IMR-90 (cell line): ENCODE measurements at places on chromosomes 1 and 21.

- peak; percentile 27 for DNase-seq
Observed at GRCh38 chr1:178938959-178939317, 68.1 kb upstream of the ANGPTL1 start.

- DNase-seq = peak; percentile 66
Observed at GRCh38 chr1:241600496-241600901, 39.7 kb downstream of the CHML start.

DNA sequence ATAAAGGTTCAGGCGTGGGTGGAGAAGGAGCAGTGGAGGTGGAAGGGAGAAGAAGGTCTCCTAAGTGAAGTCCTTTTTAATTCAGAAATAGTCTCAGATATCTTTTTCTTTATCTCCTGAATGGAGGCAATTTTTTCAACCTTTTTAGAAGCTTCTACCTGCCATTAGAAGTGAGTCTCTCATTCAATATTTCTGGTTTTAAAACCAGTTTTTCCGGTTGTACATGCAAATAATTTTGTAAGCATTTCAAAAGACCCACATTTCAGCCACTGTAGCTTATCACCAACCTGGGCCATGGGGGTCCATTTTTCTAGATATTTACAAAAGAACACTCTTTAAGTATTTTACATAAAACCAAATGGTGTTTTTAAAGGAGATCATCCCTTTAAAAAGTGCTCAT is 1280.2 kb downstream of the NCAM2 start:
- no peak for DNase-seq

DNA sequence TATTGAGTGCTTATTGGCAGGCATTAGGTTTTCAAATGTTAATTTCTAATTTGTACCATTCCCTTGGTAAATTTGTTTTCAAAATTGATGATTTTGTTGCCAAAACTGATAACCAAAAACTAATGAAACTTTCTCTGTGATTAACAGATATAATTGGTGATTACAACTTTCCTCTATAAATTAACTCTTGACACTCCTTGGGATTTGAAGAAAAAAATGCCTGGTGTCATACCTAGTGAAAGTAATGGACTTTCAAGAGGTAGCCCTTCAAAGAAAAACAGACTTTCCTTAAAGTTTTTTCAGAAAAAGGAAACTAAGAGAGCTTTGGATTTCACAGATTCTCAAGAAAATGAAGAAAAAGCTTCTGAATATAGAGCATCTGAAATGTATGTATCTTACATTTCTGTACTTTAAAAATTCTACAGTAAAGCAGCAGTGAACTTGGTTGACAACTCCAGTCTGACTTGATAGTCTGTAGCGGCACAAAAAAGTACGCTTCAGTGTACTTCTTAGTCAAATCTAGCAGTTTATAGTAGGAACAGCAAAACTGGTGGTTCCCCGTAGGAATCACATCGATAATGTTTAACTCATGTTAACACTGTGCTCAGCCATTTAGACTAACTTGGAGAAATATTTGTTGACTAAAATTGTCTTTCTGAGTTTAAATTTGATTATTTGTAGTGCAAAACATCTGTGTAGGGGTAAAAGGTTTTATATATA is 3.0 kb downstream of the USP1 start:
- DNase-seq = peak; percentile 30

DNA sequence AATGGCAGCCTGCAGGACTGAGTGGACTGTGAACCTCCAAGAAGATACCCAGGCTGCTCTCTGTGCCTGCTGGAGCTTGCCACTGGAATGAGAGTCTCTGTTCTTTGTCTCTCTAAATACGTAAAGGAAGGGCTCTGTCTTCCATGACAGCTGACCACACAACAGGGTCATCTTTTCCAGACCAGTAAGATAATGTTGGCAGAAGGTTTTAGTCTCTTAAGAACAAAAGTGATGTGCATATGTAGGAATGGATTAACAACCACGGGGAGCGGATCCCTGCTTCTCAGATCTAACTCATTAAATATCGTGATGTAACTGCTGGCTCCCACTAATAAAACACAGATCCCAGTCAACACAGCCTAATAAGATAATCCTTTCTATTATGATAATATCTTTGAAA is 67.5 kb downstream of the MAP10 start:
- DNase-seq = no peak

DNA sequence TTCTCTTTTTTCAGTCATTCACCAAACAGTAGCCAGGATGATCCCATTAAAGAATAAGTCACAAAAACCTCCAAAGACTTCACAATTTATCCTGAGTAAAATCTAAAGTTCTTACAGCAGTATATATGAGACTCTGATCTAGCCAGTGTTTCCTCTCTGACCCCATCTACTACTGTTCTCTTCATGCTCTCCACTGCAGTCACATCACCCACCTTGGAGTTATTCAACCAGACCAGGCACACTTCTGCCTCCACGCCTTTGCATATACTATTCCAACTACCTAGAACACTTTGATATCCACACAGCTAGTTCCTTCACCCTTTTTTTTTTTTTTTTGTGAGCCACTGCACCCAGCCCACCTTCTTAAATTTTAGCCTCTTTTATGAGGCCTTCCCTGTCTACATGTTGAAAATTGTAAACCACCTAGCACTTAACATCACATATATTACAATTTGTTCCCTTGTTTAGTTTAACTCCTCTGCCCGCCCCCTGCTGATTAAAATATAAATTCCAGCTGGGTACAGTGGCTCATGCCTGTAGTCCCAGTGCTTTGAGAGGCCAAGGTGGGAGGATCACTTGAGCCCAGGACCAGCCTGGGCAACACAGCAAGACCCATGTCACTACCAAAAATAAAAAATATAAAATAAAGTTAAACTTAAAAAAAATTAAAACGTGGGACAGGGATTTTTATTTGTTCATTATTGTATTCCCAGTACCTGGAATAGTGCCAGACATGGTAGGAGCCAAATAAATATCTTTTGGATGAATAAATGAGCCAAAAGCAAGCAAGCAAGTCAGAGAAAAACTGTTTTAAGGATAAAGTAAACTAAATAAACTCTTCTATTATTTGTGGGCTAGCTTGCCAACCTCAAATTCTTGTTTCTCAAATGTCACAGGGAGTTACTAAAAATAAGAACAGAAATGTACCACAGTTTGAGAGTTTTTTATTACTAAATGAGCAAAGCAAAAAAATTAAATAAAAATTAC is 35.2 kb upstream of the MUTYH start:
- DNase-seq = no peak

- no peak for DNase-seq
Observed at GRCh38 chr1:68217060-68217554, 15.2 kb downstream of the WLS start.

DNA sequence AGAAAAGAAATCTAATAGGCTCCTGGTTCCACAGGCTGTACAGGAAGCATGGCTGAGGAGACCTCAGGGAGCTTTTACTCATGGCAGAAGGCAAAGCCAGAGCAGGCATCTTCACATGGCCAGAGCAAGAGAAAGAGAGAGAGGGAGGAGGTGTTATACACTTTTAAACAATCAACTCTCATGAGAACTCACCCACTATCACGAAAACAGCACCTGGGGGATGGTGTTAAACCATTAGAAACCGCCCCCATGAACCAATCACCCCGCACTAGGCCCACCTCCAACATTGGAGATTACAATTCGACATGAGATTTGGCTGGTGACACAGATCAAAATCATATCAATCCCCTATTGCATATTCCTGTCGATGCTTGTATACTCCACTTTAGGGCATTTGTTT is 93.5 kb downstream of the MRPL39 start:
- no peak for DNase-seq

DNA sequence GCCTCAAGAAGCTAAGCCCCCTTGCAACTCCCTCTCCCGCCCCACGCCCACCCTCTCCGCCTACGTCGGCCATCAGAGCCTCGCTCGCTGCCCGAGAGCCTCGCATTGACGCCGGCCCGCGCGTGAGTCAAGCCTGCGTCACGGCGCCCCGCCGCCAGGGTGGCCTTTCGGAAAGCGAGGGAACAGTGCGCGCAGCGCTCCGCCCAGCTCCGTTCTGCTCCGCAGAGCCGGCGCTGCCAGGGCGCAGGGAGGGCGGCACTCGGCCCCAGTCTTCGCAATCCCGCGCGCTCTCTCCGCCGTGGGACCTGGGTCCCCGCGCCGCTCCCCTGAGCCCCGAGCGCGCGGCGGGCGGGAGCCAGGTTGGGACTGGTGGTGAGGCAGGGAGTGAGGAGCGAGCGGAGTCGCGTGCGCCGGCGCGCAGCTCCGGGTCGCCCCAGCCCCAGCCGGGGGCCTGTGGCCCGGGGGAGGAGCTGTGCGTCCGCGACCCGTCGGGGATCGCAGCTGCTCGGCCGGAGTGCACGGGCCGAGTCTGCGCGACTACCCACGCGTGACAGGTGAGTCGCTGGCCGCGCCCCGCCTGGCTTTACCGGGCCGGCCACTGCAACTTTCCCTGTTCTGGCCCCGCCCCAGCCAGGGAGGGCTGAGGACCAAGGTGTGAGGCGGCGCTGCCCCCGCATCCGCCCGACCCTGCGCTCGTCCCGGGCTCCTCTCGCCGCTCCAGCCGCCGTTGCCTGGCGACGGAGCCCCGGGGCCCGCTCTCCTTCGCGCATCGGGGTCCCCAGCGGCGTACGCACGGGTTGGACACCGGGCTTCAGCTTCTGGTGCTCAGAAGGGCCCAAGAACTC is at the start of gene SLC6A17:
TSS of gene SLC6A17 (plus strand) at position 165 of the 845 bp plus-strand sequence. CDS start 16,436 bp downstream, outside the sequence.
- DNase-seq = peak; percentile 68

GRCh38 chr1:21614419-21615115 is 54.6 kb downstream of the RAP1GAP start:
- DNase-seq = no peak
